ENCODE measurements at places on chromosomes 1 and 21. TPM values are rescaled to one million over a fixed set of nuclear protein-coding genes. Genes with fewer than 3 reads are reported as not detected.

HSPA6 gene
- total RNA-seq, result 0.48 TPM

IGSF3 gene
- 0.48 TPM for total RNA-seq

MAN1A2 gene
- 32.8 TPM for total RNA-seq

DNAJC28 gene
- total RNA-seq, result 2.3 TPM

SPOCD1 gene
- total RNA-seq, result 0.08 TPM

FAM72A gene
- total RNA-seq, result 0.23 TPM

EPHA8 gene
- not detected for total RNA-seq

HES2 gene
- 0.13 TPM for total RNA-seq

CD84 gene
- 3.2 TPM for total RNA-seq

DVL1 gene
- 50.4 TPM for total RNA-seq

PTPN22 gene
- total RNA-seq, result 0.38 TPM

SERPINC1 gene
- total RNA-seq, result 2,515 TPM

RNU1-4 gene
- total RNA-seq, result 1,159 TPM

ZSWIM5 gene
- total RNA-seq, result 0.33 TPM

GOLT1A gene
- total RNA-seq, result 63.9 TPM

APCS gene
- total RNA-seq, result 1,727 TPM

SORT1 gene
- 3.6 TPM for total RNA-seq

DDX20 gene
- total RNA-seq, result 3.2 TPM

CYB5RL gene
- total RNA-seq, result 3.5 TPM

Data from left lobe of liver (tissue), 2 donors.